ENCODE measurements at places on chromosomes 1 and 21.

DNA sequence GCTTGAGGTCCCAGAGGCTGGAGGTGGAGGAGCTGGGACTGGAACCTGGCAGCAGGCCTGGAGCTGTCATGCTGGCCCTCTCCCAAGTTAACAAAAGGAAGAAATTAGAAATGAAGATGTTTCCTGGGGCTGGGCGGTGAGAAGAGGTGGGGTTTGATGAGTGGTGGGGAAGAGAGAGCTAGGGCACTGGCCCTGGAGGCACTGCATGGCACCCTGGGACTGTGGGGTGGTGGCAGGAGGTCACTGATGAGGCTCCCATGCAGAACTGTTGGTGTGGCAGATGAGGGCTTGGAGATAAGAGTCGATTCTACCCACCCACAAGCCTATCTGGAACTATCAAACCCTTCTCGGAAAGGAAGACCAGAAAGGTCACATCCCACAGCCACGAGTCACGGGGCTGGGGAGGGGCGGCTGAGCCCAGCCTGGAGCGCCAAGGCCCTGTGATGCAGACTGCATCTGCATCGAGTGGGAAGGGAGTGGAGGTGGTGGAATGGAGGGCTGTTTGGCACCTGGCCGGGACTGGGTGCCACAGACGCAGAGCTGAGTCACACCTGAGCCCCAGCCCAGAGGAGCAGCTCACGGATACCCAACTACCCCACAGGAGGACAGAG lies 29.4 kb downstream of the MRPL37 start:
- DNase-seq: no peak

GRCh38 chr21:19508844-19509243 lies 1105.3 kb upstream of the TMPRSS15 start:
- no peak for DNase-seq

DNA sequence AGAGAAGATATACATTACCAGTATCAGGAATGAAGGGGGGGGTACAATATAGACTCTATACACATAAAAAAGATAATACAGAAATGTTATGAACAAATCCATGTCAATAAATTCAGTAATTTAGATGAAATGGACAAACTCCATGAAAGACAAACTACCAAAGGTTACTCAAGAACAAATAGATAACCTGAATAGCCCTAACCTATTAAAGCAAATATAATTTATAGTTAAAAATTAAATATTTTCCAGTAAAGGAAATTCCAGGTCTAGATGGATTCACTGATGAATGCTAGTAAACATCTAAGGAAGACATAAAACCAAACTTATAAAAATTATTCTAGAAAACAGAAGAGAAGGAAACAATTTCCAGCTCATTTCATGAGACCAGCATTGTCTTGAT lies 13.2 kb downstream of the BLZF1 start:
- DNase-seq: no peak

DNA sequence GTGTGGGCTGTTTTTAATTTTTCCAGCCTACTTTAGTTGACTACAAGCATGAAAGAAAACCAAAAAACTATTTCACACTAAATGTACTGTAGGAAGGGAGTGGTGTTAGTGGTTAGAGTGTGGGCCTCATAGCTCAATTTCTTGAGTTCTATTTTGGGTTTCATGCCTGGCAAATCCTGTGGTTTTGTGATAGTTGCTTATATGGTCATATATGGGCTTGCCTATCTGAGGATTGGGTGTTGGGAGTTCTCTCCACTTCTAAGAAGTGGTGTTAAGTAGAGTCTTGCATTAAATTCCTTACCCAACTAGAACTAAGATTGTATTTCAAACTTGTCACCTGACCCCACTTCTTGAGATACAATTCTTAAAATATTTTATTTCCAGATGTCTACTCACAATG lies 37.8 kb upstream of the COL11A1 start:
- no peak for DNase-seq

- DNase-seq: peak; percentile 68
These were observed 67.7 kb upstream of the RAB4A start for GRCh38 chr1:229203030-229203751.

GRCh38 chr1:37596182-37596667 lies 488 bp upstream of the GNL2 start:
- no peak for DNase-seq

DNA sequence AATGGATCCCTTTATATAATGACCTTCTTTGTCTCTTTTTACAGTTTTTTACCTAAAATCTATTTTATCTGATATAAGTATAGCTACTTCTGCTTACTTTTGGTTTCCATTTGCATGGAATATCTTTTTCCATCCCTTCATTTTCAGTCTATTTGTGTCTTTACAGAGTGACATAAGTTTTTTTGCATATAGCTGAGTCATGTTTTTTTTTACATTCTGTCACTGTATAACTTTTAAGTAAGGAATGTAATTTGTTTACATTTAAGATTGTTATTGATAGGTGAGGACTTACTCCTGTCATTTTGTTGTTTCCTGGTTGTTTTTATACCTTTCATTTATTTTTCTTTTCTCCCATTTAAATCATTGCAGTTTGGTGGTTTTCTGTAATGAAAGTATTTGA lies 402.7 kb upstream of the ADGRL2 start:
- no peak for DNase-seq

DNA sequence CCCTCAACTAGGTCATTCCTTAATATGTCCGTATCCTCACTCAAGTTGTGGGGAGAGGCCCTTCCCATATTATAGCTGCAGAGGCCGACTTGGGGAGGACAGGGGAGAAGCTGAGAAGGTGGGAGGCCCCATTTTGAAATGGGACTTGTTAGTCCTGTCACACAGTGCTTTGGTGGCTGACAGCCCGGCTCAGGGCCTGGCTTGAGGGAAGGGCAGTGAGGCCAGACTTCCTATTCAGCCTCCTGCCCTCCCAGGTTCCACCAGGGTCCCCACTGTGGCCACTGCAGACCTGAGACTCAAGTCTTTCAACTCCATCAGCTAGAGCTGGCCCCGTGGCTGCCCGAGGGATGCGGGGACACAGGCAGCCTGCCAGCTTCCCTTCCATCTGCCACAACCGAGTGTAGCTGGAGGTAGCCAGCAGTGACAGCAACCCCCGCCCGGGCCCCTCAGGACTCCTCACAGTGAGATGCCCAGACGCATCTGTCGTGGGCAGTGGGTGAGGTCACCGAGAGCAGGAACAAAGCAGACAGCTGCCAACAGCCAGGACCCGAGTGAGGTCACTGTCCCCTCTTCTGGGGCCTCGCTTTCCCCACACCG lies 36.9 kb downstream of the SIM2 start:
- no peak for DNase-seq

DNA sequence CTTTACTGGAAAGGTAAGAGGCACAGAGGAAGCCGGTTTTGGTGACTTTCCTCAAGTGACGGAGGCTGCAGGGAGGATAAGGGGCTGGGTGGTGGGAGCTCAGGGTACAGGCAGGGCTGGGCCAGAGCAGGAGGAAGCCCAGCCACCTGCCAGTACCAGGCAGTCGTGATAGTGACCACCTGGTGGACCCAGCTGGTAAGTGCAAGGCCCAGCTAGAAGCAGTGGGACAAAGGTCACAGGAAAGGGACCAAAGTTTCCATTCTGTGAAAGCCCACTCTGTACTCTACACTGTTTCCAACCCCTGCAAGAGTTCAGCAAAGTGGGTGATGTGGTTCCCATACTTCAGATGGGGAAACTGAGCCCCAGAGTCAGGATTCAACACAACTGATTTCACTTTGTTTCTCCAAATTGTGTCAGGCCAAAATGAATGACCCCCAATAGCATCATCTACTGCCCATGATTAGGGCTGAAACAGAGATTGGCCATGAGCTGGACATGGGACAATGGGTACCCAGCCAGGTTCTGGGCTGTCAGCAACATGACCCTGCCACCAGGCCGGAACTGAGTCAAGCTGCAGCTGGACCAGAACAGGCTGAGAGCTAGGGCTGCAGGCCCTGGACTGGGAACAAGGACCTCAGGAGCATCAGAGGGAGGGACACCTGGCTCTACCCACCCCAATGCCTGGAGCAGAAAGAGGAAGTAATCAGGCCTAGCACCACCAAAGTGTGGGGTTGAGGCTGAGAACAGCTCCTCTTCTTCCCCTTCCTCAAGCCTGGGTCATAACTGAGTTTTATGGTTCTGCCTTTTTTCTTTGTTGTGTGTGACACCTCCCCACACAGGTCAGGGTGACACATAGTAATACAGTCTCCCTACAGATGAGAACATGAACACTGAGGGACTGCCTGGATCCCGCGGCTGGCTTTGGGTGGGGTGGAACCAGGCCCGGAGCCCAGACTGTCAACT lies 50.2 kb downstream of the KCNN3 start:
- DNase-seq: peak; percentile 43

DNA sequence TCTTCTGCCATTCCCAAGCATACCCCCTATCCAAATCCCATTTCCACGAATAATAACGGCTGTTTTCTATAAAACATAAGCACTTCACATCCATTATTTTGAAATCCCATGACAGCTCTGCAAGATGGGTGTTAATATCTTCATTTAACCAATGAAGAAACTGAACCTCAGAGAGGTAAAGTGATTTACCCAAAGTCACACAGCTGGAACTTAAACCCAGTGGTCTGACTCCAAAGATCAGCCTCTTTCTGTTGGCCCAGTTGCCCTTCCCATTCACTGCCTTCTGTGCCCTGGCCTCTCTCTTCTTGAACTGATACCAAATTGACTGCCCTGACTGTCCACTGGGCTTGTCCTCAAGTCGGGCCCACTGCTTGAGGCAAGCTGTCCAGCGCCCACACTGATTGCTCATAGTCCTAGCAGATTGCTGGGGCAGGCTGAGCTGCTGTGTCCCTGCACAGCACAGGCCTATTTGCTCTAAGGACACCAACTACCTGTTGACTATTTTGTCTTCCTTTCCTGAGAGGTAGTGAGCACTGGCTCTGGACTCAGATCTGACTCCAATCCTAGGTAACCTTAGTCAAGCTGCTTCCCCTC lies 19.3 kb downstream of the TAL1 start:
- DNase-seq: no peak

DNA sequence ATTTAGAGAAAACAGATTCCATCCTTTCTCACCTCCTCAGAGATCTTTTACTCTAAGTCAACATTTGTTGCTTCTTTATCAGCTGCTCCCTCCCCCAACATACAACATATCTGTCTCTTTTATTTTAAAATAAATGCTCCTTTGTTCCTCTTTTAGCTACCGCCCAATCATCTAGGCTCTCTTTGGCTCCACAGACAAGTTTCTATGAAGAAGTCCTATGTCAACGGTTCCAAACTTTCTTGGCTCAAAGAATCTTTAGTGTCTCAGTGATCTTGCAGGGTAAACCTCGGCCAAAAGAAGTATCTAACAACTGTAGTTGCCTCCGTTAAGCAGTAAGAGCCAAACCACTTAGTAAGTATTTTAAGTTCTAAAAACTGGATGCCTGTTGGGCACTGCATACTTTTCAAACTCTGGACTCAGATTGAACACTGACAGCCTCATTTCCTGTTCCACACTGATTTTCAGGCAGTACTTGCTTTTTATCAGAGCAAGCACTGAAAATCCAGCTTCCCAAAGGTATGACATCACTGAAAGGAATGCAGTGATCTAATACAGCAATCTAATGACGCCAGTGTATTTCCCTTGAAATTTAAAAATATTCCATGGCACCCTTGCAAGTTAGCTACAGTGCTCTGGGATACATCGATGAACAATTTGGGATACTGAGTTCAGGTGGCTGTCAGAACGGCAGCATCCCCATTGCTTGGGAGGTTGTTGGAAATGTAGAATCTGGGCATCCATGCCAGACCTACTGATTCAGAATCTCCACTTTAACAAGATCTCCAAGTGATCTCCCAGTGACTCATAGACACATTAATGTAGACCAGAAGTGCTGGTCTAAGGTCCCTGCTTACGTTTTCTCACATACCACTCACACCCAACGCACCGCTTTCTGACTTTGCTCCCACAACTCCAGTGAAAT lies 26.8 kb downstream of the EGLN1 start:
- no peak for DNase-seq

- DNase-seq: no peak
These were observed 49.2 kb upstream of the TEKT2 start for GRCh38 chr1:36034692-36035091.

DNA sequence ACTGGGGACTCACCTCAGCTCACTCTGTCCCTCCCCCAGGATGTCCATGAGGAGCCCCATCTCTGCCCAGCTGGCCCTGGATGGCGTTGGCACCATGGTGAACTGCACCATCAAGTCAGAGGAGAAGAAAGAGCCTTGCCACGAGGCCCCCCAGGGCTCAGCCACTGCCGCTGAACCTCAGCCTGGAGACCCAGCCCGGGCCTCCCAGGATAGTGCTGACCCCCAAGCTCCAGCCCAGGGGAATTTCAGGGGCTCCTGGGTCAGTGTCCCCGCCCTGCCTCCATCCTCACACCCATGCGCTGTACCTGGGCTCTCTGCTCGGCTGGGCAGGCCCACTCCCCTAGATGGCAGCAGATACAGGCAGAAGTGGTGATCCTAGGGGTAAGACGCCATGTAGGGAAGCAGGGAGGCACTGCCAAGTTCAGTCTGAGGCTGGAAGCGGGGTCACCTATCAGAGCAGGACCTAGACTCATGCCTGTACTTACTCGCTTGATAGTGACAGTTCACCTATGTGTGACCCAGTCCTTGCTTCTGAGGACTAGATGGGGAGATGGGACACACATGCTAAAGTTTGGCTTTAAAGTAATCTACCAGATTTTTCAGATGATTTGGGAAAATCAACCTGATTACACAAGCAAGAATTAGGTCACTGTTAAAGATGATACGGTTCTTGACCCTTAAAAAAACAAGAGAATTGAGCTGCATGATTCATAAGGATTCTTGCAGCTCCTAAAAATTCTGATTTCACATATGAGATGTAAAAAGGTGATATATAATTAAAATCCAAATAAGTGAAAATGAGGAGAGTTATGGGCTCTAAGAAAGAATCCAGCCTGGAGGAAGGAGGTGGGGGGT lies 38.7 kb downstream of the ETNK2 start:
- DNase-seq: no peak

DNA sequence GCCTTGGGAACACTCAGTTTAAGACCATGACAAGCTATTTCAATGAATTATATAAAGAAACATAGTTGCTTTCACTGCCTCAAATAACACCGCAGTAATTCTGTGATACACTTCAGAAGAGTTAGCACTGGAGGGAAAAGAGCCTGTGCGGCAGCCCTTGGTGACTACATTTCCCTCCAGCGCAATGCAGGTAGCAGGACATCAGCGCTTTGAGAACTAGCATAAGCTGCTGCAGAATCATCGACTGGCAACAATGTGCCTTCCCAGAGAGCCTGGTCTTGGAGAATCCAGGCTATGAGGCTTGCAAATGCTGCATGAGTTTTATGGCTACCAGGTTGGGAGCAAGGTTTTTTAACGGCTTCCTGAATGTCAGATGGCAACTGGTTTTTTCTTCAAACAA lies 7.5 kb downstream of the NRIP1 start:
- no peak for DNase-seq

DNA sequence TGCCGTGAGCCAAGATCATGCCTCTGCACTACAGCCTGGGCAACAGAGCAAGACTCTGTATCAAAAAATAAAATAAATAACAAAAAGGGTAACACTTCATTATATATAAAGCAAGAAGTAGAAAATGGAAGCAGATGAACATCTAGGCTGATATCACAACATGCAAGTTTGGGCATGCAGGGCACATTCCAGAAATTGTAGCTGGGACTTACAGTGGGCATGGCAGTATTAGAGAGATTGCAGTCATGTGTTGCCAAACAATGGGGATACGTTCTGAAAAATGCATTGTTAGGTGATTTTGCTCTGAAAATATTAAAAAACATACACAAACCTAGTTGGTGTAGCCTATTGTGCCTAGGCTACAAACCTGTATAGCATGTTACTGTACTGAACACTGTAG lies 441.0 kb upstream of the PRMT6 start:
- DNase-seq: no peak

- DNase-seq: no peak
These were observed 25.1 kb upstream of the CSF1 start for GRCh38 chr1:109885589-109885988.

GRCh38 chr1:74266001-74266400 lies 30.8 kb downstream of the TNNI3K start:
- no peak for DNase-seq

- DNase-seq: no peak
These were observed 121.9 kb downstream of the NME7 start for GRCh38 chr1:169245706-169246105.
